ENCODE measurements at places on chromosomes 1 and 21.

- DNase-seq: no peak
Observed at GRCh38 chr1:238139713-238140112, 249.0 kb upstream of the ZP4 start.

DNA sequence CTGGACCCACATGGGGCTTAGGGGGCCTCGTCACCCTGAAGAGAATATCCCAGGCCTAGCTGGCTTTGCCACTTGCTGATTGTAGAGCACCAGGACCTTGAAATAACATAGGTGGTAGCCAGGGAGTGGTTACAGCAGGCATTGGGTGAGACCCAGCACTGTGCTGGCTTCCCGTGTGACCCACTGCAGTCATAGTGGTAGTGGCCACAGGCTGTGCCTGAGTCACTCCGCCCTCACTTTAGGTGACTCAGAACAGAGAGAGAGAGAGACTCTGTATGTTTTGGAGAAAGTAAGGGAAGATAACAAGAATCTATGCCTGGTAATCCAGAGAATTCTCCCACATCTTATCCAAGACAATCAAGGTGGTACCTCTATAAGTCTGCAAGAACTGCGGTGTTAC, 98.7 kb upstream of the LHX8 start:
- no peak for DNase-seq

- DNase-seq: no peak
Observed at GRCh38 chr1:20361805-20362381, 71.2 kb downstream of the VWA5B1 start.

GRCh38 chr1:87346130-87346814, 17.6 kb downstream of the LMO4 start:
- DNase-seq: no peak

DNA sequence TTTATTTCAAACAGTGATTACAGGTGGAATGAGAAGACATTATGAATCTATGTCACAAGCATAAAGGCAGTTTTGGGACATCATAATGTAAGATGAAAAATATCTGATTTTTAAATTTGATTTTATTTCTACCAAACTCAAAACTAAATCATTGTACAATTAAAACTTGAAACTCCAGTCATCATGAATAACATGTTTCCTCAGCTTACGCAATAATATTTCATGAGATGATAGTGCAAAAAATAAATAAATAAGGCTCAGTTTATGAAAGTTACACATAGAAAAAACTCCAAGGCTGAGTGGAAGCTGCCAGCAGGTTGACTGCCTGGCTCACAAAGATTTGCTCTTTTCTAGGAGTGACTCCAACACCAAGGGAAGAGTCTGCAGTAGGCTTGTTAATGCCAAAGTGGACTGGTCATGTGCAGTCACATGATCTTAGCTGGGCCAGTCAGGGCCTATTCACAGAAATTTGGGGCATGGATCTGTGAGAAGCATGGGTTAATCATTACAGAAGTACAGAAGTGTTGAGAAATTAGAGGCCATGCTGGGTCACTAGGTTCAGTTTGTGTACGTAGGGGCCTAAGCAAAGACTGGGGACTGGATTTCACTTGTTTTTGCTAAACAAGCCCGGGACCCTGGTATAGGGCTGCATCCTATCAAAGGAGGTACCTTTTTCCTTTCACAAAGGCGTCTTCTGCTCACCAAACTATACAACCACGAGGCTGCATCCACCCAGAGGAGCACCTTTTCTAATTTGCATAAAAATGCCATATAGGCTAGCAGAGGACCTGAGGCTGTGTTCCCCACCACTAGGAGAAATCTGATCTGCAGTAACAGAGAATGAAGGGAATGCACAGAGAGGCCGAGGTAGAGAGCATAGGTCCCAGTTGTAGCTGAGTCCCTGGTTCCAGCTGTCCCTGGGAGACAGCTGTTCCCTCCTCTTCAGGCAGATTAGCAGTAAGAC, 4.9 kb upstream of the ABCA4 start:
- DNase-seq: no peak

- DNase-seq: no peak
Observed at GRCh38 chr1:173507847-173508209, 30.7 kb downstream of the PRDX6 start.

DNA sequence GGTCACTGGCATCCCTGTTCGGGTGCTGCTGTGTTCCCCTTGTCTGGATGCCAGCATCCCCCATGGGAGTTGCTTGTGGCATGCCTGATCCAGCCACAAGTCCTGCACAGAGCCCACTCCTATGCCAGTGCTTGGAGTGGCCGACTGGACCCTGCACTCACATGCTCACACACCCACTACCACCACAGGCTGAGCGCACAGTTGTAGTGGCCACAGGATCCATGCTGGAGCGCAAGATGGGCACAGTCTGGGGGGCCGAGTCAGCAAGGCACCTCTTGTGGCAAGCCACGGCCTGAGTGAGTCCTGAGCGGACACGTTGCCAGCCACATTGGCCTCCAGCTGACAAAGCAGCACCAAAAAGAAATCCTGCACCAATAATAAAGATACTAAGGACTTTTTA, 661.6 kb upstream of the TMPRSS15 start:
- no peak for DNase-seq

DNA sequence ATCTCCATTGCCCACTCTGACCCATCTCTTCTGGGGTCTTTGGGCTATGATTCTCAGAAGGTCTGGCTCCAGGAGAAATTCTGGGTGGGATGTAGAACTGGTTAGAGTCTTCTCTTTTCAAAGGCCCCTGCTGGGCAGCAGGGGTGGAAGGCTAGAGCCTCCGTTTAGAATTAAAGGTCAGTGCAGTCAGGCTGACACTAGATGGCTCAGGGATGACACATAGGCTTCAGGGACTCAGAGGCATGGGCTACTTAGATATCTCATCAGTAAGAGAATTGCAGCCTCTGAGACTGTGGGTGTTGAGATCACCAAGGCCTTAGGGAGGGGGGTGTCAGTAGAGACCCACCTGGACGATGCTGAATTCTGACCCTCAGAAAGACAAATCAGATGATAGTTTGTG, 12.6 kb upstream of the PPM1J start:
- no peak for DNase-seq

DNA sequence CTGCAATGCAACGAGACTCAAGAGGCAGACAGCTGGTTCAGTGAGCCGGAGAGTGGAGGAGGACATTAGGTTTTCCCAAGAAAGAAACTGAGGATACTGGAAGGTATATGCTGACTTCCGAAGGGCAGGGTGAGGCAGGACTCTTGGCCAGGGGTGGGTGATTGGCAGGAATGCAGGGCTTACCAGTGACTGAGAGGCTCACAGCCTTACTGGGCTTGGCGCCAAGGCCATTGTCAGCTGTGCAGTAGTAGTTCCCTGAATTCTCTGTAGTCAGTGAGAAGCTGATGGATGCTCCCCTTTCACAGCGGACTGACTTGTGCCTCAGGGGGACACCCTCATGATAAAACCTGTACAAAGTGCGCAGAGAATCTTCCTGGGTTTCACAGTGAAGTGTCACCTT, 9.6 kb downstream of the FCRL5 start:
- DNase-seq: no peak

- no peak for DNase-seq
Observed at GRCh38 chr1:177979272-177979671, 9.4 kb upstream of the SEC16B start.

DNA sequence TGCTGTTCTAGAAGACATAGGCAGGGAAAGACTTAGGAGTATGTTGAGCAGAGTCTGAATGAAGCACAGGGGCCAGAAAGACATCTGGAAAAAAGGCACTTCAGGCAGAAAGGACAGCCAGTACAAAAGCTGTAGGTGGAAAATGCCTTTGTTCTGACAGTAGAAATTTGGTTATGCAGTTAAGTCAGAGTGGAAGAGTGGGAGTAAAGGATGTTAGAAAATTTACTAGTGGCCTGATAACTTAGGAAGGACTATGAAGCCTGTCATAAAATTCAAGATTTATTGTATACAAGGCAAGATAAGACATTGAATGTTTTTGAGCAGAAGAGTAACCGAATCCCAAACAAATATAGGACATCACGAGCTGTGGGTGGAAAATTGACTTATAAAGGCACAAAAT, 987.9 kb downstream of the PLA2G4A start:
- no peak for DNase-seq

DNA sequence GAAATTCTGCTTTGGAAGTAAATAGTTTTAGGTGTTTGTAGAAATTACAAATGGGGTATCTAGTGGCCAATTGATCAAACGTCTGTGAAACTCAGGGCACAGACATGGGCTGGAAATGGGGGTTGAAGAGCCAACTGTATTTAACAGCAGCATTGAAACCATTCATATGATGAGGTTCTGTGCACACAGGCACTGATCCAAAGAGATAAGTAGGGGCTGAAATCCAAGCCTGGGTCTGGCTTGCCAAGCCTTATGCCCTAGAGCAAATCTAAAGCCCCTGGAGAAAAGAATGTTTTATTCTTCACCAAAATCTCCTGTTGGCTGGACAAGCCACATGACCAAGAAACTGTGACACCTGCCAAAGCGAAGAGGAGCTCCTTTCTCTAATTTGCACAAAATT, 67.6 kb upstream of the ST6GALNAC5 start:
- no peak for DNase-seq

- no peak for DNase-seq
Observed at GRCh38 chr1:234398849-234399381, 25.7 kb downstream of the COA6 start.

Measured in bone marrow (tissue), 2 donors.